ENCODE measurements at places on chromosomes 4 and X. TPM values are rescaled to one million over a fixed set of nuclear protein-coding genes. Genes with fewer than 3 reads are reported as not detected.

DNA sequence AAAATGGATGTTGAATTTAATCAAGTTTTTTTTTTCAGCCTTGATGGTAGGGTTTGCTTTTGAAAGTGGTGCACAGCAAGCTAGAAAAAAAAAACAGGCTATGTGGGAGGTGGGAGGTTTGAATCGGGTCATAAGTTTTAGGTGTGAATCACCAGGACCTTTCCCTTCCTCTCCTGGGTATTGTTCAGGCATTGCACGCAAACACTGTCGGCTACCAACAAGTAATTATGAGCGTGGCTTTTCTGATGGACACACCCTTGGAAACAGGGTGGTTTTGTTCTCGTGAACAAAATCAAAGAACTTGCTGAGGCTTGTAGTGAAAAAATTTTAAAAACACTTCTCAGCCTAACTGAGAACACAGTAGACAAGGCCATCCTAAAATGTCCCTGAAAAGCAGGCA, 18.1 kb downstream of the PIR start:
- H3K4me3 ChIP-seq, result no peak overlapping the region
- H3K27ac ChIP-seq, result no peak overlapping the region
- H3K4me1 ChIP-seq, result no peaks in the 10 kb centered on the region
- no peaks in the 10 kb centered on the region for H3K27me3 ChIP-seq
- DNase-seq, result no peak
- H3K36me3 ChIP-seq, result no peaks in the 10 kb centered on the region

- no peaks in the 10 kb centered on the region for H3K27me3 ChIP-seq
- H3K4me1 ChIP-seq, result no peaks in the 10 kb centered on the region
- H3K36me3 ChIP-seq, result no peaks in the 10 kb centered on the region
- no peak overlapping the region for H3K27ac ChIP-seq
Measured at GRCh38 chr4:74013264-74013663, 14.8 kb upstream of the CXCL5 start.

DNA sequence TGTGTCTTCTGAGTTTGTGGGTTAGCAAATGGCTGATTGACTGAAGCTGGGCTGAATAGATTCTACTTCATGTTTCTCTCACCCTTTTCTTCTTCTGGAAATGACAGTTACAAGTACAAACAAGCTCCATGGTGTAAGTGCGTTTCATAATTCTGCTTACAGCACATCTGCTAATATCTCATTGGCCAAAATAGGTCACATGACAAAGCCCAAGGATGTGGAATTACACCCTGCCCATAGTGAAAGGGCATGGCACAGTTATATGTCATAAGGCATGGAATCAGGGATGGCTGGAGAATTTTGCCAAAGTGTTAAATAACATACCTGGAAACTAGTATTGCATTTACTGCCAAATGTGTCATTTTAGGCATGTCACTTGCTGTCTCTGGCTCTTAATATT, 327.2 kb downstream of the NKX6-1 start:
- H3K4me3 ChIP-seq, result no peak overlapping the region
- no peak overlapping the region for H3K27ac ChIP-seq
- H3K36me3 ChIP-seq, result no peaks in the 10 kb centered on the region

DNA sequence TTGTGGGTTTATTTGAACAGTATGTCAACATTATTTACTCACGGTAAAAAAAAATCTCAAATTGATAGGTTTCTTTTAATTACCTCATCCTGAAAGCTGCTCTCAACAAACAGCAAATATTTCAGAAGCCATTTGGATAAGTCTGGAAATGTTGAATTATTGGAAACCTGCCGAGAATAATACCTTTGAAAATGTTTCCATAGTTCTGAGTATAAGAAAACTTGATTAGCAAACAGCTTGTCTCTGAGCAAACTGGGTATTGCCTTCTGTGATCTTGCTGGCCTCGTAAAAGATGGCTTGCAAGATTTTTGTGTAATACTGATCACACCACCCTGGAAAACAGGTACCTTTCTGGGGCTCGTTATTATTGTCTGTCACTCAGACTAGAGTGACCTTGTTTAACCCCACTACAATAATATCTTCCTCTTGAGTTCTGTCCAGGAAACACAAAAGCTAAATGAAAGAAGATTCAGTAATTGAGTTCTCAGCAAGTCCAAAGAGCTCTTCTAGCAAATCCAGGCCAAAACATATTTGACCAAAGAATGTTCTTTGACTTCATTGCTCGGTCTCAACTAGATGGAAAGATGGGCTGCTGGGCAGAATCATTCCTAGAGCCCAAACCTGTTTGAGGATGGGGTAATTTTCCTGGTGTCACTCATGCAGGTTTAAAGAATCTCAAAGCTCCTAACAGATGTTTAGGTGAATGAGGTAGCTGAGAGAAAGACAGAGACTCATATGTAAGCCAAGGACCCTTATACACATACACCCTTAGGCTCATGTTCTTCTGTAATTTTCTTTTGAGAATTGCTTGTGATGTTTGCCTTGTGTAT, 255.6 kb upstream of the JADE1 start:
- H3K4me1 ChIP-seq, result peaks cover 10% of the 10 kb centered on the region
- H3K36me3 ChIP-seq, result no peaks in the 10 kb centered on the region
- DNase-seq, result no peak
- H3K4me3 ChIP-seq, result peak overlapping the region; percentile 83
- peak overlapping the region; percentile 99 for H3K27ac ChIP-seq
- H3K27me3 ChIP-seq, result no peaks in the 10 kb centered on the region

DNA sequence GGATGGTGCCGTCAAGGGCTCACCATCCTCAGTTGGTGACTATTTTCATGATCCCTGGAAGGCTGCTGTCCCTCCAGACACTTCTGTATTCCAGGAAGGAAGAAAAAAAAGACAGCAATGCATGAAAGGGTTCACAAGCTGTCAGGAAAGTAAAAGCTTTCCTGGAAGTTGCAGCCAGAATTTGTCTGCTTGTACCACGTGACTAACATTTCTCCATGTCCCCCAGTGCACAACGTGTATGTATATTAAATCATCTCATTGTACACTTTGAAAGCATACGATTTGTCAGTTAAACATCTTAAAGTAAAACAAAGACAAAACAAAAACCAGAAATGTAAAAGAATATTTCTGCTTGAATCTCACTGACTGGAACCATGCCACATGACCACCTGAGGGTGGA, 127.4 kb upstream of the CLNK start:
- DNase-seq, result no peak
- H3K27me3 ChIP-seq, result no peaks in the 10 kb centered on the region
- no peaks in the 10 kb centered on the region for H3K36me3 ChIP-seq
- H3K27ac ChIP-seq, result no peak overlapping the region

GRIA2 gene
- total RNA-seq, result not detected

DKK2 gene
- total RNA-seq, result 0.33 TPM

FGFBP2 gene
- not detected for total RNA-seq

ZRSR2 gene
- total RNA-seq, result 2.8 TPM

STATH gene
- not detected for total RNA-seq

JCHAIN gene
- total RNA-seq, result 12.4 TPM

AVPR2 gene
- not detected for total RNA-seq

CYBB gene
- 65.7 TPM for total RNA-seq

DRD5 gene
- not detected for total RNA-seq

ARSJ gene
- 1.8 TPM for total RNA-seq
